SJCRH30 (cell line): ENCODE measurements at places on chromosomes 2 and 18. TPM values are rescaled to one million over a fixed set of nuclear protein-coding genes. Genes with fewer than 3 reads are reported as not detected.

- H3K4me1 ChIP-seq, result no peaks in the 10 kb centered on the region; the same call in 1 of the 2 replicates
- no peak overlapping the region for H3K27ac ChIP-seq
- no peaks in the 10 kb centered on the region for H3K27me3 ChIP-seq
- H3K36me3 ChIP-seq, result no peaks in the 10 kb centered on the region
- H3K4me3 ChIP-seq, result no peak overlapping the region
- peak; percentile 69 for DNase-seq
Observed at GRCh38 chr18:34867520-34867919, 157.4 kb downstream of the DTNA start.

- H3K27ac ChIP-seq, result no peak overlapping the region
- peaks cover 8% of the 10 kb centered on the region for H3K4me1 ChIP-seq
Observed at GRCh38 chr2:241354668-241355658, 1.1 kb upstream of the FARP2 start.

DNA sequence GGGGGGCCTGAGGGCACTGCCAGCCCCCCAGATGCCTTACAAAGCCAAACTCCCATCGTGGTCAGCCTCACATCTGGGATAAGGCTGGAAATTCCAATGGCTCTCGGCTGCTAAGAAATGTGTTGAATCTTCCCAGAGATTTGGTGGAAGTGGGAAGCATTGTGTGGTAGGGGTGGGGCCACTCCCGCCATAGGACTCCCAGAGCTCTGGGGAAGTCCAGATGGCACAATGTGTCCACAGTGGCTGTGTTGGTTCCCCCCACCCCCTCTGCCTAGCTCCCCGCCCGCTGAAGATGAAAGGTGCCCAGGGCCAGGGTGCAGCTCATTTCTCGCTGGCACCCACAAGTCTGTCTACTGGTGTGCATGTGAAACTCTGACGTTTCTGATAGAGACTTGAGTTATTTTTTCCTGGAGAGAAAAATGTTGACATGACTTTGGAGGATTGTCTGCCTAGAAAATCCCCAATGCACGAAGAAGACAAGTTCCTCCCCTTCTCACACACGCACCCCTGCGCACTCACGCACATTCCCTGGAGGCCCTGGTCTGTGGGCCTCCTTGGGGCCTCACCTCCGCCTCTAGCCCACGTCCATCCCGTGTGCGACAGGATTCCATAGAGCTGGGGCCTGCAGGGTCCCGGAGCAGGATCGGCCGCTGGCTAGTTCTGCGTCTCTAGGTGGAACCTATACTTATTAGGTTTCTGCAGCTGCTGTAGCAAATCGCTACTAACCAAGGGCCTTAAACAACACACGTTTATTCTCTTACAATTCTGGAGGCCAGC, 199.1 kb downstream of the ZFP36L2 start:
- no peaks in the 10 kb centered on the region for H3K27me3 ChIP-seq
- peaks cover 22% of the 10 kb centered on the region for H3K4me1 ChIP-seq
- no peak overlapping the region for H3K27ac ChIP-seq

- peaks cover 4% of the 10 kb centered on the region; the same call in 1 of the 2 replicates for H3K27me3 ChIP-seq
- H3K4me3 ChIP-seq, result no peak overlapping the region
- DNase-seq, result no peak
- H3K36me3 ChIP-seq, result no peaks in the 10 kb centered on the region
Observed at GRCh38 chr2:239788576-239789098, 236.5 kb downstream of the NDUFA10 start.

- H3K4me3 ChIP-seq, result no peak overlapping the region
- no peaks in the 10 kb centered on the region for H3K36me3 ChIP-seq
- H3K27ac ChIP-seq, result no peak overlapping the region
- H3K4me1 ChIP-seq, result no peaks in the 10 kb centered on the region
- no peaks in the 10 kb centered on the region for H3K27me3 ChIP-seq
- DNase-seq, result no peak
Observed at GRCh38 chr2:185372188-185372587, 366.4 kb upstream of the FSIP2 start.

GRCh38 chr2:24404491-24404921, 44.2 kb upstream of the ITSN2 start:
- no peak overlapping the region for H3K27ac ChIP-seq
- no peaks in the 10 kb centered on the region for H3K36me3 ChIP-seq
- no peaks in the 10 kb centered on the region for H3K27me3 ChIP-seq
- H3K4me3 ChIP-seq, result no peak overlapping the region

DNA sequence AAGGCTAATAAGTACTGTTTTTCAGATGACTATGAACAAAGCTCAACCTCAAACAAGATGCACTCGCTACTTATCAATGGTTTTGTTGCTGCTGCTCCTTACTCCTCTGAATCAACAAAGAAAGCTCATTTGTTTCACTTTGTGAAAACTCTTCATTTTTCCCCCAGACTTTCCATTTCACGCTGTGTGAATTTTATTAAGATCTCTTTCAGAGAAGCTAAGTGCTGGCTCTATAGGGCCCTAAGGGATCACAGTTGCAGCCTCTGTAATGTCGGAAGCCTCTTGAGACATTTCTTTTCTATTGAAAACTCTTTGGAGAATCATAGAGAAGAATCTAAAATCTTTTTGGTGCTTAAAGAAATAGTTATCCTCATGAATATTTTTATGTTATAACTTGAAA, 209.8 kb downstream of the CD226 start:
- no peak overlapping the region for H3K4me3 ChIP-seq
- no peaks in the 10 kb centered on the region for H3K36me3 ChIP-seq
- no peaks in the 10 kb centered on the region for H3K4me1 ChIP-seq
- DNase-seq, result no peak
- no peak overlapping the region for H3K27ac ChIP-seq
- H3K27me3 ChIP-seq, result no peaks in the 10 kb centered on the region

DNA sequence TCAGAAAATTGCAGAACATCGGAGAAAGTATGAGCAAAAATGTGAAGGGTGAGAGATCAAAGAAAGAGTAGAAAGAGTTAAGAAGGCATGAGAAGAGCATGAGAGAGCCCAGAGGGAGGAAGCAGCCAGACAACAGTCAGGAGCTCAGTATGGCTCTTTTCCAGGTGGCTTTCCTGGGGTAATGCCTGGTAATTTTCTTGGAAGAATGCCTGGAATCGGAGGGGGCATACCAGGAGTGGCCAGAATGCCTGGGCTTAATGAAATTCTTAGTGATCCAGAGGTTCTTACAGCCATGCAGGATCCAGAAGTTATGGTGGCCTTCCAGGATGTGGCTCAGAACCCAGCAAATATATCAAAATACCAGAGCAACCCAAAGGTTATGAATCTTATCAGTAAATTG, 271.8 kb upstream of the TFPI start:
- no peak overlapping the region for H3K4me3 ChIP-seq
- H3K4me1 ChIP-seq, result no peaks in the 10 kb centered on the region
- no peaks in the 10 kb centered on the region for H3K36me3 ChIP-seq

GRCh38 chr2:9002637-9003365, 683 bp downstream of the MBOAT2 start:
- H3K4me1 ChIP-seq, result peaks cover 11% of the 10 kb centered on the region
- H3K36me3 ChIP-seq, result no peaks in the 10 kb centered on the region
- H3K27me3 ChIP-seq, result no peaks in the 10 kb centered on the region
- no peak overlapping the region for H3K27ac ChIP-seq
- H3K4me3 ChIP-seq, result peak overlapping the region; percentile 75
- DNase-seq, result peak; percentile 19

GRCh38 chr18:39033312-39033711, 1467.7 kb upstream of the CELF4 start:
- no peak overlapping the region for H3K4me3 ChIP-seq
- no peak overlapping the region for H3K27ac ChIP-seq
- H3K4me1 ChIP-seq, result no peaks in the 10 kb centered on the region
- DNase-seq, result no peak

- H3K36me3 ChIP-seq, result no peaks in the 10 kb centered on the region
- H3K4me3 ChIP-seq, result no peak overlapping the region
- no peaks in the 10 kb centered on the region for H3K4me1 ChIP-seq
- no peaks in the 10 kb centered on the region; the same call in 1 of the 2 replicates for H3K27me3 ChIP-seq
- H3K27ac ChIP-seq, result no peak overlapping the region
Observed at GRCh38 chr2:8049176-8049575, 632.7 kb upstream of the ID2 start.

GRCh38 chr18:62525608-62526007, 2.8 kb downstream of the ZCCHC2 start:
- H3K27ac ChIP-seq, result no peak overlapping the region
- peaks cover 6% of the 10 kb centered on the region for H3K4me1 ChIP-seq
- DNase-seq, result no peak

GRCh38 chr2:133484106-133484505, 84.2 kb downstream of the NCKAP5 start:
- no peaks in the 10 kb centered on the region for H3K36me3 ChIP-seq
- no peak for DNase-seq
- no peak overlapping the region for H3K27ac ChIP-seq

GRCh38 chr18:77022556-77022955, 110.0 kb downstream of the MBP start:
- H3K36me3 ChIP-seq, result no peaks in the 10 kb centered on the region
- no peaks in the 10 kb centered on the region for H3K27me3 ChIP-seq
- no peaks in the 10 kb centered on the region for H3K4me1 ChIP-seq
- H3K27ac ChIP-seq, result no peak overlapping the region
- H3K4me3 ChIP-seq, result no peak overlapping the region
- DNase-seq, result no peak

DNA sequence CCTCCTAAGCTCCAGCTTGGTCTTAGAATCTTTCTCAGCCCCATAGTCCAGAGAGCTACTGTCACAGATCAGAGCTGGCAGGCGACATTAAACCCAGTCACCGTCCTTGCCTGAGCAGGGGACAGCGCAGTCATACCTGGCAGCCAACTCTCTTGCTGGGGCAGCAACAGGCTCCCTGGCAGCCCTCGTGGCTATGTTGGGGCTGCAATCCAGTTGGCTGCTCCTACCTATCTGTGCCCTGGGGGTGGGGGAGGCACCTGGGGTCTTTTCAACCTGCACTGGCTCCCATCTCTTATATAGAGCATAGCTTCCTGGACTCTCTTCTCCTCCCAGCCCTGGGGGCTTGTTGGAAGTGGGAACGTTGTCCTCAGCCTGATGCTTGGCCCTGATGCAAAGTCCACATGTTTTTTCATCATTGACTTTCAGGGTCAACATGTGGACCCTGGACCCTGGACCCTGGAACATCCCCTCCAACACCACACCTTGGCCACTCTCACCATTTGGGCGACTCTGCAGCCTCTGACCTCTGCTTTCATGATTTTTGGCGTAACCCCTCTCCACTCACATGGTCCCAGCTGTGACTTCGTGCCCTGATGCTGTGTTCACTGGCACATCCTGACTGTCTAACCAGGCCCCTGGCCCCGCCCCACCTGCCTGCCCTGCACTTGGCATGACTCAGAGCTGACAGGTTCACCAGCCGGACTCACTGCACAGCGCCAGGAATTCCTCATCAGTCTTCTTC, 45.6 kb downstream of the ATOH8 start:
- no peak overlapping the region for H3K27ac ChIP-seq
- DNase-seq, result no peak
- peaks cover 59% of the 10 kb centered on the region for H3K4me1 ChIP-seq
- no peaks in the 10 kb centered on the region for H3K36me3 ChIP-seq
- H3K27me3 ChIP-seq, result no peaks in the 10 kb centered on the region

GRCh38 chr18:71673498-71673897, 870.6 kb downstream of the CBLN2 start:
- no peaks in the 10 kb centered on the region for H3K27me3 ChIP-seq
- no peaks in the 10 kb centered on the region for H3K36me3 ChIP-seq
- peak; percentile 4 for DNase-seq
- no peaks in the 10 kb centered on the region for H3K4me1 ChIP-seq
- no peak overlapping the region for H3K4me3 ChIP-seq

DNA sequence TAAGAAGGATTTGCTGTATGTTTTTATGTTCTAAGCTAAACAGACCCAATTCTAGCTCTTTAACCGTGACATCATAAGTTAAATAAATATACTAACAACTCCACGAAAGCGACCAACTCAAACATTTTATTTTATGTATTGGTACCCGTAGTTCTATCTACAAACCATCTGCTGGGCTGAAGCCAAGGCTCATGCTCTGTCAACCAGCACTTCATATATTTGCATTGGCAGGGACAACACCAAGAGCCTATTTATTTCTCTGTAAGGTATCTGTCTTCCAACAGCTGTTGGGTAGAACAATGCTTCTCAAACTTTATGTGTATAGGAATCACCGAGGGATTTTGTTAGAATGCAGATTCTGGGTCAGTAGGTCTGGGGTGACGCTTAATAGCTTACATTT, 64.5 kb downstream of the PID1 start:
- H3K4me3 ChIP-seq, result no peak overlapping the region
- H3K27ac ChIP-seq, result no peak overlapping the region
- peaks cover 19% of the 10 kb centered on the region for H3K4me1 ChIP-seq
- no peaks in the 10 kb centered on the region for H3K27me3 ChIP-seq
- peak; percentile 38 for DNase-seq
- no peaks in the 10 kb centered on the region for H3K36me3 ChIP-seq

DNA sequence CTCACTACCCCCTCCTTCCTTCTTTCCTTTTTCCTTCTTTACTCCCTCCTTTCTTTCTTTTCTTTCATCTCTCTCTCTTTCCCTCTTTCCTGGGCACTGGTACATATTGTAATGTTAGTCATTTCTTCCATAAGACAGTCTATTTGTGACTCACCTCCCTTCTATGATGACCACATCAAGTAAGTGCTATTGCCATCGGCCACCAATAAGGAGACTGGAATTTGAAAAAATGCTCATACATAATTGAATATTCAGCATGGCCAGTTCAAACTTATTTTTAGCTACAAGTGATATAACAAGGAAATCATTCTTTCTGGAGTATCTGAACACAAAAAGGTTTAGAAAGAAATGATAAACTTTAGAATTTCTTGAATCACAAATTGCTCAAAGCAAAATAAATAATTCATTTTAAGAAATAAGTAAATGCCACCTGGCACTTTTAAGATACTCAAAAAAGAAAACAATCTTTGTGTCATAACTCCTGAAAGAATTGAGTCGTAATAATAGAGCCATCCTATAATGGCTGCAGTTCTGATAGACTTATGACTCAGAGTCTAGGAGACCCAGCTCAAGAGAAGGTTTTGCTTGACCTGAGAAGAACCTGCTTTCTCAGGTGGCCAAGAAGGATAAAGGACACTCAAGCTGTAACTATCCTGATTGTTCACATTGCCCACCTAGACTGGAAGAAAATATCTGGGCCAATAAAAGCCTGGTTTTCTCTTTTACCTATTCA, 51.6 kb upstream of the CCBE1 start:
- no peak overlapping the region for H3K4me3 ChIP-seq
- no peaks in the 10 kb centered on the region for H3K27me3 ChIP-seq
- no peak overlapping the region for H3K27ac ChIP-seq
- no peak for DNase-seq
- no peaks in the 10 kb centered on the region for H3K4me1 ChIP-seq

DNA sequence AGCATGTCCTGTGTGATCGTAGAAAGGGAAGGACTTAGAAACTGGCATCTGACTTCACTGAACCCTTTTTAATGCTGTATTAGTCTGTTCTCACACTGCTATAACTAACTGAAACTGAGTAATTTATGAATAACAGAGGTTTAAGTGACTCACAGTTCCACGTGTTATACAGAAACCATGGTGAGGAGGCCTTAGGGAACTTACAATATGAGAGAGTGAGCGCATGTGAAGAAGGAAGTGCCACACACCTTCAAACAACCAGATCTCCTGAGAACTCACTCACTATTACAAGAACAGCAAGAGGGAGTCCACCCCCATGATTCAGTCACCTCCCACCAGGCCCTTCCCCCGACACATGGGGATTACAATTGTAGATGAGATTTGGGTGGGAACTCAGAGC, 811.3 kb downstream of the CPS1 start:
- H3K27ac ChIP-seq, result no peak overlapping the region
- H3K27me3 ChIP-seq, result no peaks in the 10 kb centered on the region
- H3K36me3 ChIP-seq, result no peaks in the 10 kb centered on the region
- H3K4me3 ChIP-seq, result no peak overlapping the region

CASP10 gene
- total RNA-seq, result 1.0 and 1.1 TPM in 2 replicates

TMEM200C gene
- total RNA-seq, result not detected in 2 replicates

SCN3A gene
- total RNA-seq, result 6.1 and 7.7 TPM in 2 replicates

IL36A gene
- not detected in 2 replicates for total RNA-seq

SCN9A gene
- 4.3 and 4.7 TPM in 2 replicates for total RNA-seq

HSPE1 gene
- 395 and 401 TPM in 2 replicates for total RNA-seq

RSAD2 gene
- total RNA-seq, result not detected in 2 replicates

ACVR2A gene
- total RNA-seq, result 23.8 and 27.0 TPM in 2 replicates

CAPN14 gene
- total RNA-seq, result not detected in 2 replicates

TCF7L1 gene
- total RNA-seq, result 8.5 and 9.2 TPM in 2 replicates
